Neural crest cell (in vitro differentiated cells): ENCODE measurements at places on chromosomes 4 and X.

DNA sequence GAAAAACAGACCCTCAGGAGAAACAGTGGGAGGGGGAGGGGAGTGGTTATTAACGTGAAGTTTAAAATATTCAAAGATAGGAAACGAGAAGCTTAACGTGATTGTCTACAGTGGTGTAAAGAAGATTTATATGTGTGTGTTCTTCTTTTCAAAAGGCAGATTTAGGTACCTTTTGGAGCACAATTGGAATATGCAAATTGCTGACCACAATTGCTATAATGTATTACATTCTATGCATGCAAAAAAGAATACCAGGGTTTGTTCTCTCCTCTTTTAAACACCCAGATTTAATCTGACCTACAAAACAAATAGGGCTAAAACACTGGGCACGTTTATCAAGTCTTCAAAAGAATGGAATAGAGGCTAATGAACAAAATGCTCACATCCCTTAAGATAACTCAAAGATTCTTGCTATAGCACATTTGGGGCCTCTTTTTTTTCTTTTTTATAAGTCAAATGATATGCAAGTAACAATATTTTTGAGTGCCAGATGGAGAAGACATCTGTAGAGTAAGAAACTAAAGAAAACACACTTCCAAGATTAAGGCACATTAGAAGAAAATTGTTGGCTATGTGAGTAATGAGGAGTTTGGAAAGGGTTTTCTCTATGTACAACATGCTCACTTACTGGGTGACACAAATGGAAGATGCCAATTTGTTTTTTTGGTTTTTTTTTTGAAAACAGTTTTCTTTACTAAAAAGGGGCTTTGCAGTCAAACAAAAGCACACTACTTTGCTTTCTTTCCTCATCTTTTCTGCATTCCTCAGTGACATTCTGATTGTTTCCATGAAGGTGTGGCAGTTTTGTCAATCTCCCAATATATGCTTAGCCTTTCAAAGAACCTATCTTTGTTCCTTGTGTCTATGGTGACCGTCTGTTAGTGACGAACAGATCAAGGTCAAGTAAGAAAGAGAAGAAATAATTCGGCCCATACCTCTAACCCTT is 240.3 kb downstream of the PALLD start:
- no peak for DNase-seq

DNA sequence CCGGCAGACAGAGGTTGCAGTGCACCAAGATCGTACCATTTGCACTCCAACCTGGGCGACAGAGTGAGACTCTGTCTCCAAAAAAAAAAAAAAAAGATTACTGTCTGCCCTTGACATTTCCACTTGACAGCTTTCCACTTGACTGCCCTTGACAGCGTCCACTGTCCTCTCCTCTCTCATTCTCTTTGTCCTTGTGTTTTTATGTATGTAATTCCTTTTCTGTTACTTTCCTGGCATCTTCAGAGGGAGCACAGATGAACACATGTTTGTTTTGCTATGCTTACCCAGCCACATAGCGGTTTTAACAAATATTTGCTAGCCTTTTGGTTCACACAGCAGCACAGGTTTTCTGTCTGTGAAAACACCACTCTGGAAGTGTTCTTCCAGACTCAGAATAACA is 26.2 kb downstream of the SYAP1 start:
- DNase-seq = no peak

- no peak for DNase-seq
These were observed 1.4 kb downstream of the FGF2 start for GRCh38 chr4:122827879-122828601.

DNA sequence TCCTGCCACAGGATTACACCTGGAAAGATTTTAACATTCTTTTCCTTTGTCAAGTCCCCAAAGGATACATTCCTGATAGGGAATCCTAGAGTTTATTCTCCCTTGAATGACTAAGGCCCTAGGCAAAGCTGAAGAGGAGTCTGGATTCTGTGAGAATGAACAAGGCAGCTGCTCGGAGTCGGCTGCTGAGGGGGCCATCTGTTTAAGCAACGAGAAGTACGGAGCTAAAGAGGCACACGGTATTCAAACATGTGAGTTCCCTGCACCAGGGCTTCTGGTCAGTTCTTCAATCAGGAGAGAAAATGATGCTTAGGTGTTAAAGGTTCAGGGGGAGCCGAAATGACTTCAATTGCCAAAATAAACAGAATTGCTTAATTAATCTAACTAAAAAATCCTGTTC is 97.6 kb downstream of the MGST2 start:
- no peak for DNase-seq

DNA sequence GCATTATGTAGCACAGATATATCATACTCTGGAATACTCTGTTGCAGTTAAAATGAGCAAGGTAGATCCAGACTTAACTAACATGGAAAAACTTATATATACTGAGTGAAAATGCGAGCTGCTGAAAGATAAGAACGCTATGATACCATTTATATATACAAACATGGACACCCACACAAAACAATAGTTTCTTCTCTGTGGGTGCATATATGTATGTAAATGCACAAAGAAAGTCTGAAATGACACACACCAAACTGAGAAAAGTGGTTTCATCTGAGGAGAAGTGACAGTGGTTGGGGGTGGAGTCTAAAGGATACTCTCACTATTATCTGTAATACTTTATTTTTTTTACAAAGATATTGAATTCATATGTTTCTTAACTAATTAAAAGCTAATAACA is 12.2 kb upstream of the FGF2 start:
- no peak for DNase-seq

GRCh38 chr4:154004507-154005170 is 215.8 kb upstream of the SFRP2 start:
- no peak for DNase-seq

DNA sequence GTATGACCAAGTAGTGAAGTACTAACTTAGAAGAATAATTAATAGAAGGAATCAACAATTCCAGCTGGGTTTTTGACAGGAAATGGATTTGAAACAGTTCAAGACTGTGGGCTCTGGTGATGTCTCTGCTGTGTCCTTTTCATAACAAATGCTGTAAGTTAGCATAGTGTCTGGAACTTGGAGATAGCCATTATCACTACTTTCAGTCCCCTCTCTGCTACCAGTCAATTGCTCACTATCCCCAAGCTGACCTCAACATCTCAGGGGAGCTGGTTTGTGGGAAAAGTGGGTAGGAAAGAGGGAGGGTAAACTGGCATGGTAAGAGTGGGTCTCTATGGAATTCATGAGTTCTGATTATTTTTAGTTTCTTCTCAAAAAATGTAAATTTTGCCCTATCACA is 231.4 kb upstream of the MID1 start:
- DNase-seq = no peak

- DNase-seq = no peak
These were observed 15.4 kb downstream of the HMGB2 start for GRCh38 chr4:173318648-173319211.

DNA sequence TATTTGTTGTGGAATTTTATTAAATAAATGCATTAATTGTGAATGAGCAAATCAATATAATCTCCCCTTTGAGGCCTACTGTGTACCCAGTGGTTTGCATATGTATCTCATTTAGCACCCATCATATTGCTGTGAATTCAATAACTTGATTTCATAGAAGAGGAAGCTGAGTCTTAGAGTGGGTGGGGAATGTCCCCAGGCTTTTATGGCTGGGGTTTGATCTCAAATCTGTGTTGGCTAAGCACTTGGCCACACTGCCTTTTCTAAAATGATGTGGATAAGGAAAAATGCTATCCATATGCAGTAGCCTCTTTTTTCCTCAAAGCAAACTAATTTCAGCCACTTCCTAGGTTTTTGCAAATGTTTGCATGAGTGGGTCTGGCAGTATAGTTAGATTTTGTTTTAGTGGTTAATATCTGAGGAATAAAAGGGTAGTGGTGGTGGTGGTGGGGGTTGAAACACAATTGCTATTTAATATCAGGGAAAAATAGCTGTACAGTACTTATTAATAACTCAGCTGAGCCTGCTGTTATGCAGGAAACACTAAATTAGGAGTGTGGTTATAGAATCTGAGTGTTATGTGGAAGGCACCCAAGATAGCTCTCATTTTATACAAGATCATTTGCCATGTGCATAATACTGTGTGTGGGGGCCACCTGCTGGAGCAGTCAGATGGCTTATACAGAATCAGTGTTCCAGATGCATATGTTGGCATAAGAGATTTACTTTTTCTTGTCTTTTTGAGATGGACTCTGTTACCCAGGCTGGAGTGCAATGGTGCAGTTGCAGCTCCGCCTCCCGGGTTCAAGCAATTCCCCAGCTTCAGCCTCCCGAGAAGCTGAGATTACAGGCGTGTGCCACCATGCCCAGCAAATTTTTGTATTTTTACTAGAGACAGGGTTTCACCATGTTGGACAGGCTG is 108.0 kb downstream of the TMEM131L start:
- no peak for DNase-seq

DNA sequence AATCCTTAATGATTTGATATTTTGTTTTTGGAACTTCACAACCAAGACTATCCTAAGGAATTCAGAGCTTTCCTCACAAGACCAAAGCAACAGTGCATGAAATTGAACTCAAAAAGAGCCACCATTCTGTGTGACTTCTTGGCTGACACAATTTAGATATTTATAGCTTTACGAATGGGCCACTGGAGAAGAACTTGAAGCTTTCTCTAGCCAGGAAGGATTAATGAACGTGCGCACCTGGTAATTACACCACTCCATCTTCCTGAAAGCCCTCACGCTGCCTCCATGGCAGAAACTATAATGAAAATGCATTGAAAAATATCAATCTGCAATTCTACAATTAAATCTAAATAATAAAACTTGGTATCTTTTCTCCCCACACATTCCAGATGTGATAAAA is 1057.8 kb downstream of the DMD start:
- no peak for DNase-seq

DNA sequence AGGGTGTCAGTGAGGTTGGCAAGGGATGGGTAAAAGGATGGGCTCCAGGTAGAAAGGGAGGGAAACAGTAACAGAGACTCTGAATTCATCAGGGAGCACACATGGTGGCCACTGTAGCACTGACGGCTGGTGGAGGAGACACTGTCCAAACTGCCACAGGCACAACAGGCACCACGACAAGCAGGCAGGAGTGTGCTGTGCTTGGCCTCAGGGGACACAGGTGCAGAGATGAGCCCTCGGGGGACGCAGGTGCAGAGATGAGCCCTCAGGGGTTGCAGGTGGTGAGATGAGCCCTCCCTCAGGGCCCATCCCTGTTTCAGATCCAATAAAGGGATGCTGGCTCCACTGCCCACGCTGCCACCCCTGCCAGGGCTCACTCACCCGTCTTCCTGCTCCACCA is 7.6 kb downstream of the PDE6B start:
- DNase-seq = no peak

GRCh38 chr4:165299399-165300060 is 27.9 kb upstream of the MSMO1 start:
- DNase-seq = no peak

- DNase-seq = no peak
These were observed 89.3 kb downstream of the MAD2L1 start for GRCh38 chr4:119977076-119977940.

- DNase-seq = no peak
These were observed 232.3 kb upstream of the TENM3 start for GRCh38 chr4:182010876-182011275.

DNA sequence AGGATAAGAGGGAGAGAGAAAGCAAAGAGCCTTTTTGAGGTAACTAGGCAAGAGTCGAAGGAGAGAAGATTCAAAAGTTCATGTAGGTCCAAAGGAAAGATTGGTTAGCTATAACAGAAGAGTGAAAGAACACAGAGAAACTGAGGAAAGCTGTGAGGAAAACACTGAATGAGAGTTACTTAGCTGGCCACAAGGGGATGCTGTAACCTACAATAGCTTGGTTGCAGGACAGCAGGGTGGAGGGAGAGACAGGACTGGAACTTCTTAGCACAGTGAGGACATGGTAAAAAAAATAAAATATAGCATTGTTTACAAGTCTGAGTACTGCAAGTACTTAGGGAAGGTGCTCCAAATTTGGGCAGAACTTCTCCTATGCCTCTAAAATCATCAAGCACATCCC is 48.3 kb downstream of the RAI2 start:
- DNase-seq = no peak

GRCh38 chr4:185143601-185143969 is 519 bp downstream of the SLC25A4 start:
- no peak for DNase-seq

GRCh38 chrX:9403374-9403773 is 61.5 kb upstream of the TBL1X start:
- DNase-seq = no peak

DNA sequence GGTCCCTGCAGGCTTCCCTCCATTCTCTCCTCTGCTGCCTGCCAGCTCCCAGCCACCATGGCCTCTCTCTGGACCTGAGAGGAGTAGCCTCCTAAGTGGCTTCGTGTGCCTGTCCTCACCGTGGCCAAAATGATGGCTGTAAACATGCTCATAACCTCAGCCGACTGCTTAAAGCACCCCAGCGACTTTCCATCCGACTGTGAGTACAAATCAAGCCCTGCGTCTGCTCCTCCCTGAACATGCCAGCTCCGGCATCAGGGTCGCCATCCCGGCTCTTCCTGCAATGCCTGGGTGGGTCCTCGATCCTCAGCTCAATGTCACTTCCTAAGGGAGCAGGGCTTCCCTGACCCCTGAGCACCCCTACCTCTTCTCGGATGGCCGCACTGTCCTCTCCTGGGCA is 3.3 kb upstream of the SORCS2 start:
- no peak for DNase-seq

- DNase-seq = no peak
These were observed 85.4 kb downstream of the SHISA3 start for GRCh38 chr4:42482516-42483327.

- DNase-seq = no peak
These were observed 10.1 kb upstream of the RASL11B start for GRCh38 chr4:52852041-52852440.

DNA sequence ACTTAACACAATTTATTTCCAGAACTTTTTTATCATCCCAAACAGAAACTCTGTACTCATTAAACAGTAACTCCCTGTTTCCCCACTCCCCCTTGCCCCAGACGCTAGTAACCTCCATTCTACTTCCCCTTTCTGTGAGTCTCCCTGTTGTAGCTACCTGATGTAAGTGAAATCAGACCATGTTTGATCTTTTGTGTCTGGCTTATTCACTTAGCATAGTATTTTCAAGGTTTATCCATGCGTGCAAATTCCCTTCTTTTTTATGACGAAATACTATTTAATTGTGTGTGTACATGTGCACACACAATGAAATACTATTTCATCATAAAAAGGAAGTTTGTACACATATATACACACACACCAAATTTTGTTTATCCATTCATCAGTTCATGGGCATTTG is 5.2 kb downstream of the PKD2 start:
- no peak for DNase-seq

DNA sequence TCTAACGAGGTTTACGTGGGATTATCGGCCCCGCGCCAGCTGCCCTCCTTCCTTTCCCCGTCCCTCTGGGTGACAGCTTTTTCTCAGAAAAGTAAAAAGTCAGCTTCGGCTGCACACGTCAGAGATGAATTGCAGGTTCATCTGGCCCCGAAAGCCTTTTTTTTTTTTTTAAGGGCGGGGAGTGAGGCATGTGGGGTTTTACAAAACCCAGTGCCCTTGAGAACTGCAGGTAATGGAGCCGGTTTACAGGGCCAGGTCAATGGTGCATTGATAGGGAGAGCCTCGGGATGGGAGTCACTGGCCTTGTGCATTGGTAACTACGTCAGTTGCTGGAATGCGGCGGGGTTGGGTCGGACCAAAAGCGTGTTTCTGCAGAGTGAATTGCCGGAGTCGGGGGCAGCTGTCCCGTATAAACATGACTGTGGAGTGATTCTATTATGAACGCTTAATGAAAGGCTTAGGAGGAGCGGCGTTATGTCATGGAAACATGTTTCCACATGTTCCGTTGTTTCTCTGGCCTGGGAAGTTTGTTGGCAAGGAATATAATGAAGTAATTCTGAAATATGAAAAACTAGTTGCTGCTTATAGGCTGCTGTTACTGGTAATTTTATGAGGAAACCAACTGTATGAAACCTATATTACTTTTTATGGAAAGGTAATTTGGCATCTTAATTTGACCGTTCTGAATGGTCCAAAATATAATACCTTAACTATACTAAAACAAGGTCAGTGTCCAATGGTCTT is 1.1 kb downstream of the HSPA4L start:
- peak; percentile 16 for DNase-seq
